A549 treated with Hydrocortisone at 1 μM for 4 hours (cell line): ENCODE measurements at places on chromosomes 6 and 20. TPM values are rescaled to one million over a fixed set of nuclear protein-coding genes. Genes with fewer than 3 reads are reported as not detected.

Gene CST4
- total RNA-seq, result not detected in 5 replicates

Gene PLCB1
- total RNA-seq, result 0.41 to 1.2 TPM (median 0.99 TPM) in 5 replicates

Gene BPIFB2
- total RNA-seq, result not detected in 5 replicates

Gene TNFRSF21
- 12.9 to 15.3 TPM (median 13.8 TPM) in 5 replicates for total RNA-seq

Gene CTCFL
- total RNA-seq, result 0.02 TPM in 1 of 5 replicates, not detected in the others

Gene BPIFA1
- not detected in 5 replicates for total RNA-seq

Gene PIGT
- 90.4 to 103 TPM (median 99.0 TPM) in 5 replicates for total RNA-seq

Gene CCN6
- total RNA-seq, result not detected in 5 replicates

Gene MARCKS
- 13.3 to 18.8 TPM (median 15.5 TPM) in 5 replicates for total RNA-seq

Gene VWA7
- 1.1 to 1.7 TPM (median 1.5 TPM) in 5 replicates for total RNA-seq

Gene FOXS1
- 0.20 to 0.42 TPM (median 0.39 TPM) in 5 replicates for total RNA-seq

Gene THBD
- total RNA-seq, result 94.1 to 131 TPM (median 126 TPM) in 5 replicates

Gene ADGRF1
- 0.05 TPM in 1 of 5 replicates, not detected in the others for total RNA-seq

Gene LRRC1
- total RNA-seq, result 6.0 to 6.4 TPM (median 6.2 TPM) in 5 replicates

Gene HCRTR2
- total RNA-seq, result not detected in 5 replicates

Gene C6orf58
- 0.12 to 0.18 TPM (median 0.18 TPM) in 3 of 5 replicates, not detected in the others for total RNA-seq

Gene PAK5
- total RNA-seq, result not detected in 5 replicates

Gene ENTPD6
- 172 to 195 TPM (median 191 TPM) in 5 replicates for total RNA-seq

Gene SLC17A9
- 0.06 to 0.12 TPM (median 0.08 TPM) in 3 of 5 replicates, not detected in the others for total RNA-seq

Gene RAET1L
- total RNA-seq, result 0.15 to 0.61 TPM (median 0.35 TPM) in 5 replicates

Gene MAK
- 0.09 to 0.21 TPM (median 0.13 TPM) in 5 replicates for total RNA-seq

Gene SLC16A10
- total RNA-seq, result 0.29 to 0.70 TPM (median 0.53 TPM) in 5 replicates

Gene GRIK2
- total RNA-seq, result 0.29 to 0.47 TPM (median 0.36 TPM) in 5 replicates

Gene BMP6
- 13.4 to 20.4 TPM (median 18.7 TPM) in 5 replicates for total RNA-seq

Gene OLIG3
- total RNA-seq, result not detected in 5 replicates

Gene DCBLD1
- 23.9 to 31.0 TPM (median 27.9 TPM) in 5 replicates for total RNA-seq

Gene SLC35F1
- total RNA-seq, result 0.03 TPM in 1 of 5 replicates, not detected in the others

Gene STX16
- 26.6 to 37.0 TPM (median 30.5 TPM) in 5 replicates for total RNA-seq

Gene ARG1
- not detected in 5 replicates for total RNA-seq

Gene USP49
- 0.91 to 1.4 TPM (median 1.1 TPM) in 5 replicates for total RNA-seq

Gene FAM162B
- not detected in 5 replicates for total RNA-seq

Gene SIRPB2
- total RNA-seq, result not detected in 5 replicates

Gene ASIP
- total RNA-seq, result not detected in 5 replicates
